Activated CD4-positive, alpha-beta T cell treated with anti-CD3 and anti-CD28 coated beads for 1 hour (primary cell): ENCODE measurements at places on chromosomes 6 and 20.

- no peak for DNase-seq
Observed at GRCh38 chr6:85923013-85923430, 280.3 kb upstream of the SYNCRIP start.

DNA sequence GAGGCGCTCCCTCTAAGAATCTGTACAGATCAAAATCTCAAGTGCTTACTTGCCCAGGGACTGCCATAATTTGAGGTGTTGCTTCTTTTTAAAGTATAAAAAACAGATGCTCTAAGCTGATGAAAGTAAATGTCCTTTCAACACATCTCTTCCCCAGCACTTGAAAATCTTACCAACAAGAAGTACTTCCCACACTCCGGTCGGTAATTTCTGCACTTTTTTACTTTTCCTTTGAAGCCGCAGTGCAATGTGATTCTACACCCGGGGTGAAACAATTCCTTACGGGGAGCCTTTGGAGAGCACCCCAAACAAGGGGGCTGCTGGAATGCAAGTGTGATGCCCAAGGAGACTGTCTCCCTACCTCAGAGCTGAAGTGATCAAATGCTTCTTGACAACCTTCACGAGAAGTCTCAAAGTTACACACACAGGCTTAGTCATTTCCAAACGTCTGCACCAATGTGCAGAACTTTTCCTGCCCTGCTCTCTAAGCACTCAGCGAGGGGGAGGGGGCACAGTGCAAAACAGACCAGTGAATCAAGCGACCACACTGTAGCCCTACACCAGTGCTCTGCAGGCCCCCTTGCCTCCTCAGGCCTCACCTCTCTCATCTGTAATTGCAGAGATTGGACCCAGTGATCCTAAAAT is 56.7 kb downstream of the ATXN1 start:
- DNase-seq, result no peak

DNA sequence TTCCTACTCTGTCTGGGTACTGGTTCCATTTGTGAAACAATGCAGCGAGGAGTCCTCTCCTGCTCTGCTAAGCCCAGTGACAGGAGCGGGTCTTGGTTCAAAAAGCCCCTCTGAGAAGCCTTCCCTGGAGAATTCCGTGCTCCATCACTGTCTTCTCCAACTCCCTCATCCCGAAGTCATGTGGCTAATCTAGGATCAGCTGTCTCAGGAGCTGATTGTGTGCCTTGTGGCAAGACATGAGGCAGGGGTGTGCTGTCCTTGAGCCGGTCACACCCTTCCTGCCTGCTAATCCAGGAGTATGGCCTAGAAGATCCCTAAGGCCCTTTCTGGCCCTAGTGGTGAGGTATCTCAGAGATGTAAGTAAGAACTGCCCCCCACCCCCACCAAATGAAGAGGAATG is 72.0 kb downstream of the EFCAB8 start:
- no peak for DNase-seq

GRCh38 chr20:41649489-41649888 is 31.3 kb upstream of the CHD6 start:
- DNase-seq, result no peak

DNA sequence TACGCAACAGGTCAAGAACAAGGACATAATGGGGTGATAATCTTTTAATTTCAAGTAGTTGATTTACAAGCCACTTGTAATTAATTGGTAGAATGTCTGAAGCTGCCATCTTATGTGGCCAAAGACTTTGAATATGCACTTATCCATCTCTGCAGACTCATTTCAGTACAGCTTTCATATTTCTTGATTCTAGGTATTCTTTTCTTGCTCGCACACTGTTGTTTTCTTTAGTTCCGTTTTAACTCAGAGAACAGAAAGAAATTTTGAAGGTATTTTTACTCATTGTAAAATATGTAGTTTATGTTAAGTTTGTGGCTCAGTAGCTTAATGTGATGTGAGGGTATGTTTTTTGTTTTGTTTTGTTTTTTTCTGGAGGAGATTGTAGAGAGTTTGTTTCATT is 73.9 kb downstream of the UBR2 start:
- no peak for DNase-seq
